ENCODE measurements at places on chromosomes 11 and 22.

- DNase-seq = peak; percentile 28
Observed at GRCh38 chr11:44528103-44528502, 37.4 kb upstream of the CD82 start.

DNA sequence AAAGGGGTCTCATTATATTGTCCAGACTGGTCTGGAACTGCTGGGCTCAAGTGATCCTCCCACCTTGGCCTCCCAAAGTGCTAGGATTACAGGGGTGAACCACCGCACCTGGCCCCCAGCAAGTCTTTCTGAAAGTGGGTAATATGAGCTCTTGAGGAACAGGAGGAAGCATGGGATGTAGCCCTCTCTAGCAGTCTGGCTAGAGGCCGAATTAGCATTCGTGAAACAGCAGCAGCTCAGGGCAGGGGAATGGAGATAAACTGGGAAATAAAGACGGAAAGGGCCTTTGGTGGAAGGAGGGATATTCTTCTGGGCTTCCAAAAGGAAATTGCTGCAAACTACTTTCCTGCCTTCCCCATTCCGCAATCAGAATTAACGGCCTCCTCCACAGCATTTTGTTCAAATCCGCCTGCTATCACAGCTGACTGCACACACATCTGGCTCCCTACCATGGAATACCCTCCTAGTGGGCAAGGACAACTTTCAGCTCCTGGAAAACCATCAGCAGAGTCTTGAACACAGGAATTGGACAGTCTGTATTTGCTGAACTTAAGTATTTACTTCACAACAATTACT lies 44.3 kb downstream of the MICAL3 start:
- DNase-seq = no peak

- peak; percentile 28 for DNase-seq
Observed at GRCh38 chr22:22060200-22061084, 77.9 kb upstream of the TOP3B start.

DNA sequence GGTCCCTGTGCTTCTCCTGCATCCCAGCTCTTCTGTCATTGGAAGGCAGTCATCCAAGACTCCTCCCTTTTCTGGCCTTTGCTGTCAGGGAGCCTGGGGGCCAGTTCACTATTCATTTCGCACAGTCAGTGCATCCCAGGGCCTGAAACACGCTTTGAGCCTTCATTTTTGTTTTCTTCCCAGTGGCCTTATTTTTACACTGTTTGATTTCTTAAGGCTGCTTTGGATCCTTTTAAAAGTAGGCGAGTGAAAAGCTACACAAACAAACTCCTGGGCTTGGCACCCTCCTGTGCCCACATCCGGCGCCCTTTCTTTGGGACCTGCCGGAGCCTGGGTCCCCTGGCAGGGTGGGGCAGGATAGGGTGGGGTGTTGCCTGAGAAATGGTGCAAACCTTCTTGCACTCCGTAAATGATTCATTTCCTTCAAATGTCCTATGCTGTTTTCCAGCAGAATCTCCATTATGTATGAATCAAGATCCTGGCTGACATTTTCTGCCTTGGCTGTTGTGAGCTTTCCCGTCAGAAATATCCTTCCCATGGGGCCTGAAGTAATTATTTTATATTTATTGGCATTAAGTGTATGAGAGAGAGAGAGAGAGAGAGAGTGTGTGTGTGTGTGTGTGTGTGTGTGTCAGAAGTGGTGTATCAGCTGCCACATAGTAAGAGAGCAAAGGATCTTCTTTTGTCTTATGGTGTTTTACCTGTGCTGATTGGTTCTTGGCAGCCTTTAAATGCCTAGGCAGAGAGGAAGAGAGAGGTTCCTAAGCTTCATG lies 45.6 kb downstream of the BCR start:
- peak; percentile 80 for DNase-seq

DNA sequence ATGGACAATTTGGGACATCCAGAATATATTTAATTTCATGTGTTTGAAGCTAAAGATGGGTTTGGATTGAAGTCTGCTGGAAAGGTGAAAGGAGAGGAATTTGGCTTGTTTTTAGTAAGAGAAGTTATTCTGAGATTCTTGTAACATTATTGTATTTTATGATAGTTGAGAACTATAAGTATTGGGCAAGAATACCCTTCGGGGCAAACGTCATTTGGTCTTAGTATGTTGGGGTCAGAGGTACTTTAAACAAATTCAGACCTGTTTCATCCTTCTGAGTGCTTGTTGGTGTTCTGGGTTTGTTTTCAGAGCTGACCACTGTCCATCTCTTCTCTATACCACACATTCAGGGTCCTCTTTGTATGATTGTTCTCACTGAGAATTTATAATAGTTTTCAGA lies 19.5 kb downstream of the PANX1 start:
- DNase-seq = no peak

GRCh38 chr11:129248618-129249017 lies 56.5 kb upstream of the ARHGAP32 start:
- peak; percentile 84 for DNase-seq

DNA sequence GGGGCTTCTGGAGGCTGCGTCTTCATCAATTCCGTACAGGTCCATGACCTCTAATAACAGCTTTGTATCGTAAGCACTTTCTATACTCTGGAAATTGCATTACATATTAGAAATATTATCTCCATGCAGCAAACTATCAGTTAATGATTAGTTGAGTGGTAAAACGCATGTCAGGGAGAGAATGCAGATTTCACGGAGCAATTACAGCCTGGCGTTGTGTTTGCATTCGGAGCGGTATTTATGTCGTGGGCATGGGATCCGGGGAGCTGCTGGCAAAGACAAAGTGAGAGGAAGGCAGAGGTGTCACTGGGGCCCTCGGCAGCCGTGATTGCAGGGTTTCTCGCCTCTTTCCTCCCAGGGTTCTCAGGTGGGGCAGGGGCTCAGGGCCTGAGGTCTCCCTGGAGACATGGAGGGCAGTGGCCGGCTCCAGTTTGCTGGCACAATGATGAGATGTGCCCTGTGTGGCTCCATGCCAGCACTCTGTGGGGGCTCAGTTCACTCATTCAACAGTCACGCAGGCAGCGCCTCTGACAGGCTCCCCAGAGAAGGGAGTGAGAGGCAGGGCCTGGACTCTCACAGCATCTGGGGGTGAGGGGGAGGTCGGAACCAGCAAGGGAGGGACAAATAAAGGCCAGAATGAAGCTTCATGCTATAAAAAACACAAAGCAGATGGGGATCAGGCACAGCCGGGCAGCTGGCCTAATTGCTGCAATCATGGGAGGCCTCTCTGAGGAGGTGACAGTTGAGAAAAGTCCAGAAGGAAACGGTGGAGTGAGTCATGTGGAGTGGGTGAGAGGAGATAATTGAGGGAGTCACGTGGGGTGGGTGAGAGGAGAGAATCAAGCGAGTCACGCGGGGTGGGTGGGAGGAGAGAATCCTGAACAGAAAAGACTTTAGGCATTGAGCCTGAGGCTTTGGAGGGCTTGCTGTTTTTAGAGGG lies 1002.7 kb downstream of the BRD1 start:
- DNase-seq = no peak

DNA sequence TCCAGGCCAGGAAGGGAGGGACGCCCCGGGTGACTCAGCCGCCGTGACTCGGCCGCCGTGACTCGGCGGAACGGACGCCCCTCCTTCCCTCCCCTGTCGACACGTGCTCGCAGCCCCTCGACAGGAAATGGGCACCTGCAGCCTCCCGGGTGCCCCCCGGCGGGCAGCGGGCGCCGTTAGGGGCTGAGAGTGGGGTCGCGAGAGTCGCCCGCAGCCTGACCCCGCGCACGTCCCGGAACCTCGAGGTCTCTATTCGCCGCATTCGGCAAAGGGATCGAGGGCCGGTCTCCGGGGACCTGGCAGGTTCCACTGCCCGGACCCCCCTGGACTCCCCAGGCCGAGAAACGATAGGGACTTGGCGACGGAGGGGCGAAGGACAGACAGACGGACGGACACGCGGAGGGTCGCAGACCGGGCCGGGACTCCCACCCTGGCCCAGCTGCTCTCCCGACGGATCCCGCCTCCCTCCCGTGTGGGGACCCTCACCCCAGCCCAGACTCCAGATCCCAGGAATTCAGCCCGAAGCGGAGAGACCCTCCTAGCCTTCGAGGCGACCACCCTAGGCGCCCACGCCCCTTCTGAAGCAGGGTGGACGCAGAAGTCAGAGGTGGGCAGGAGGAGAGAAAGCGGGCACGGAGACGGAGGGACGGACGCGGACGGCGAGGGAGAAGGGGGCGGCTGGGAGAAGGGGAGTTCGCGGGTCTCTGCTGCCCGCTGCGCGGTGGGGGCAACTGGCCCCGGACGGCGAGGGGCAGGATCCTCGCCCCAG lies 648 bp downstream of the FOSL1 start:
- peak; percentile 72 for DNase-seq

- peak; percentile 56 for DNase-seq
Observed at GRCh38 chr11:86637988-86638387, 34.4 kb downstream of the ME3 start.

DNA sequence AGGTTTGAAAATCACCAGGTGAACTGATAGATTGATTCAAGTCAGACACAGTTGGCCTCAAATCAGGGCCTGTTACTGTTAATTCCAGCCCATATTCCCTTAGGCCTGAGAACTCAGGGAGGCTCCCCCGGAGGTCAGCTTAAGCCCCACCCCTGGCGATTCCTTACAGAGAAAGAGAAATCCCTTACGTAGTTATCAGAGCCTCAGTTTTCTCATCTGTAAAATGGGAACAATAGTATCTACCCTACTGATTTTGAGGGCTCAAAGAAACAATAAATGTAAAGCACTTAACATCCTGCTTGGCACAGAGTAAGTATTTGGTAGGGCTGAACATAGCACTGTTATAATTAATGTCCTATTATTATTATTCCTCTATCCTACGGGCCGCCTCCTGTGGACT lies 94.1 kb downstream of the NAT10 start:
- no peak for DNase-seq

GRCh38 chr11:92249156-92249753 lies 24.6 kb downstream of the FAT3 start:
- no peak for DNase-seq

DNA sequence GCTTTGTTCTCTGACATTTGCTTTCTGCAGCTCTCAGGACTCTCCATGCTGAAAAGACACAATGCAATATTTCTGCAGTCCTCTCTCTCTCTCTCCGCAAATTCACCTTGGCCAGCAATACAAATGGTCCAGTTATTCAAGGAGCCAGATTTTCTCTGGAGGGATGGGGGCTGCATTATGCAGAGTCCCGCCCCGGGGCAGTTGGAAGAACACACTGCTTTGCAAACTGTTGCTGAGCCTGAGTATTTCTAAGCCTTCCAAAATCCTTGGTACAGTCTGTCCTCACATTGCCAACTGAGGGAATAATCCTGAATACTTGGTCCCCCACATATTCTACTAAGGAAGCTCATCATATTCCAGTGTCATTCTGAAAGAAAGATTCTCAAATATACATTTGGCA lies 94.3 kb upstream of the ZC3H12C start:
- no peak for DNase-seq

GRCh38 chr11:132024587-132025295 lies 654.3 kb downstream of the NTM start:
- DNase-seq = peak; percentile 74

GRCh38 chr22:17117890-17118289 lies 3.3 kb downstream of the TMEM121B start:
- no peak for DNase-seq

DNA sequence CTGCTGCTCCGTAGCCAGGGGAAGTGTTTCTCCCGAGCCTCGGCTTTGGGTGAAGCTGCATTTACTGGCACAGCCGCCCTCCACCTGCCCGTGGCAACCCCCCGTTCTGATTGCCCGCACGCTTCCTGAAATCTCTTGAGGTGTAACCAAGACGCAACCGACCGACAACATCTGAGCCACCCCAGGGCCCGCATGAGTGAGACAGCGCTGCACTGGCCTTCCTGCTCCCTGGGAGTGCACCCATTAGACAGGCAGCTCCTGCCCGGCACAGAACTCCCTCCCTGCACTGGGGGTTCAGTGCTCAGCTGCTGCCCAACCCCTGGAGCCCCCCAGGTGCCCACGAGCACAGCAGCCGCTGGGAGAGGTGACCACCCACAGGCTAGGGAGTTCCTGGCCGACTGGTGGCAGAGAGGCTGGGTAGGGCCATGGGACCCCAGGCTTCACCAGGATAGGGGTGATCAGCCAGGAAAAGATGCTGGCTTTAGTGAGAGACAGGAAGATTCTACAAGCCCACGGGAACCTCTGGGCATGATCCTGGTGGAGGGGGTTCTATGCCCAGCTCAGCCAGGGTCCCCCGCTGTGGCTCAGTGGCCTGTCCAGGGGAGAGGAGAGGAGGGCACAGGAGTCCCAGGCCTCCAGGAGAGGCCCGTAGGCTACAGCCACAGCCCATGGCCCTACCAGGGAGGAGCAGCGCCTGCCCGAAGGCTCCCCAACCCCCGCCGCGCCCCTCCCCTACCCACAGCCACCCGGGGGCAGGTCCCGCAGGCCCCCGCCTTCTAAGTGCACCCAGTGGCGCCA lies 14.6 kb downstream of the PLXNB2 start:
- DNase-seq = no peak

DNA sequence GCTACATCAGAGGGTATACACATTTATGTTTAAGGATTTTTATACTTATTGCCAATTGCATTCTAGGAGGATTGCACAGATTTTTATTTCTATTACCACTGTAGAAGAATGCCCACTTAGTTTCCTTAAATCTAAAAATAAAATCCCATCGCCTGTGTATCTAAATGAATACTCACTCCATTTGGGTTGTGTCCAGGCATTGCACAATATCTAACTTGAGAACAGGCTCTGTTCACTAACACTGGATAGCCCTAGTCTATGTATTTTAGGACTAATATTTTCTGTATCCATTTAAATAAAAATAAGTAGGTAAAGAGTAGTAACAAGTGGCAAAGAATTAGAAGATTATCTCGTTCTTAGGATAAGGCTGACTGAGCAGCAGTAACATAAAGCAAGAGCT lies 4.1 kb downstream of the C11orf52 start:
- DNase-seq = peak; percentile 89

DNA sequence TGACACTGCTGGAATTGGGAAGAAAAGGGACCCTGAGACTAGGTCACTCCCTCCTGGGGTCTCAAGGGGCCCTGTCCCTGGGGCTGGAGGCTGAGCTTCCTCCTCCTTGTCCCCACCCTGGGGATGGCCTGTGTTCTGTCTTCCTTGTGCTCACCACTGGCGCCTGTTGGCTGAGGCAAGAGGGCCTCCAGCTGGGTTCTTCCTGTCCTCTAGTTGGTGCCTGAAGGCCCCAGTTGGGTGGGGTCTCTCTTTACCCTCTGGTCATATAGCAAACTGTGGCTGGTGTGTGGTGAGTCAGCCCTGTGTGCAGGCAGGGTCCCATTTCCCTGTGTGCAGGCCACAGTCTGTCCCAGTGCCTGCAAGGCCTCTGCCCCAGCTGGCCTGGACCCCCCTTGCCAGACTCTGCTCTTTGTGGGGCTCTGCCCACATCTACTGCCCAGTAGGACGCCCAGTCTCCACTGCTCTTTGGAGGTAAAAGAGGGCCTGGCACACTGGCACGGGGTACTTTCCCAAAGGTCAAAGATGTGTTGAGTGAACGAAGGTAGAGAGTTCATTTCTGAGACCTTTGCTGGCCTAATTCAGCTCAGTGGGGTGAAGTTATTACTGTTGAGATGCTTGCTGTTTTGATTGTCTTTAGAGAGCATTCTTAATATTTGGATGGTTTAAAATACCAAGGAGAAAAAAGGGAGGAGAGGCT lies 55.1 kb upstream of the CLDN5 start:
- no peak for DNase-seq

Data from fibroblast of mammary gland (primary cell).